SK-N-DZ (cell line): ENCODE measurements at places on chromosomes 5 and 9.

- no peak for DNase-seq
These were observed 37.7 kb upstream of the LPCAT1 start for GRCh38 chr5:1561402-1561929.

DNA sequence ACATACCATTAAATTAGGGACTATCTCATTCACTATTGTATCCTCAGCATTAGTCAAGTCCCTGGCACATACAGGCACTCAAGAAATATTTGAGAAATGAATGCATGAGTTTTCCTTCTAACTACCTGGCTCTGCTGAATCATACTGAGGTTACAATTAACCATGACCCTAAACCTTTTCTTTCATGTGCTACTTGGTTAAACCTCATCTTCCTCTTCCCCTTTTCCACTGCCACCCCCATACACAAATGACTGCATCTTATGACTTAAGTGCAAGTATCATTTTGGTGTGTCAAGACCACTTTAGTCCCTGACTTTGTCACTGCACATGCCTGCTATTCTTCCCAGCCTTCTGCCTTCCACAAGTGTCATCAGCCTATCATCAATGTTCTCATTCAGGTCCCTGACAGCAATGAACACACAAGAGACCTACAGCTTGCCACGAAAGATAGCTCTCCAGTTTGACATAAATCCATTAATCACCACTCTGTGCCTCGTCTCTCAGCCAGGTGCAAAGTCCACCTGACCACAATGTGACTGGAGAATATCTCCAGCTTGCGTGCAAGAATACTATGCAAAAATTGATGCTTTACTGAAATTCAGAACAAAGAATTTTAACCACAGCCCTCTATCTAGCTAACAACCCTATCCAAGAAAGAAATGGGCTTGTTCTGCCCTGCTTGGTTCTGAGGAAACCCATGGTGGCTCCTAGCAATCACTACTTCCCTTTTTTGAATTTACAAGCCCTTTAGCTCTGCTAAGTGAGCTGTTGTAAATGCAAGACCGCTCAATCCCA is 74.5 kb downstream of the MAPKAP1 start:
- DNase-seq, result peak; percentile 59

DNA sequence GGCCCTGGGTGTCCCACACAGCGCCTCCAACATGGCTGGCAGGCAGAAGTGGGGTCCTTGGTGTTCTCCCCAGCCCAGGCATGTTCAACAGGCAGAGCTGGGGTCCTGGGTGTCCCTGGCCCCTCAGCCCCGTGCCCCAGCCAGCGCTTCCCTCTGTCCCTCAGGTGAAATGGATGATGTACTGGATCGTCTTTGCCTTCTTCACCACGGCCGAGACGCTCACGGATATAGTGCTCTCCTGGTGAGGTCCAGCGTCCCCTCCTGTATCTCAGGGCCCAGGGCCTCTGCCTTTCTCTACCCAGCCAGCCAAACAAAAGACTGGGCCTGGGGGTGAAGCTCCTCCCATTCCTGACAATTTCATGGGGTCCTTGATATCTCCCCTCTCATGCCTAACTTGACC is 2.4 kb downstream of the REEP2 start:
- no peak for DNase-seq

- no peak for DNase-seq
These were observed 801.9 kb upstream of the ACO1 start for GRCh38 chr9:31582561-31582960.

DNA sequence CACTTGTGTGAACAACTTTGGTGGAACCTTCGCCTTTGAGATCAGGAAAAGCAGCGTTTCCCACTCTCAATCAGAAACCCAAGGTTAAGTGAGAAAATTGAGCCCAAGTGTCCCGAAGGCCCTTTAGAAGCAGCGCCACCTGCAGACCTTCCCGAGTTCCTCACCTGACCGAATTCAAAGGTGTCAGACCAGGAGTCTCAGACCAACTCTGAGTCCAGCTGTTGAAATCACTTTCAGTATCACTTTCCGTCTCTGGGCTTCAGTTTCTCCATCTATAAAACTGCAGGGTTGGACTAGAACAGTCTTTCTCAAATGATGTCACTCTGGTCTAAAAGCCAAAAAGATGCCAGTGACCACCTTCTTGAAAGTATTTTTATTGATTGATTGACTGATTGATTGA is 31.7 kb upstream of the GRHPR start:
- no peak for DNase-seq

GRCh38 chr5:141623186-141623585 is 4.4 kb upstream of the DIAPH1 start:
- no peak for DNase-seq

GRCh38 chr5:115202952-115203351 is 33.2 kb upstream of the TRIM36 start:
- DNase-seq, result no peak

DNA sequence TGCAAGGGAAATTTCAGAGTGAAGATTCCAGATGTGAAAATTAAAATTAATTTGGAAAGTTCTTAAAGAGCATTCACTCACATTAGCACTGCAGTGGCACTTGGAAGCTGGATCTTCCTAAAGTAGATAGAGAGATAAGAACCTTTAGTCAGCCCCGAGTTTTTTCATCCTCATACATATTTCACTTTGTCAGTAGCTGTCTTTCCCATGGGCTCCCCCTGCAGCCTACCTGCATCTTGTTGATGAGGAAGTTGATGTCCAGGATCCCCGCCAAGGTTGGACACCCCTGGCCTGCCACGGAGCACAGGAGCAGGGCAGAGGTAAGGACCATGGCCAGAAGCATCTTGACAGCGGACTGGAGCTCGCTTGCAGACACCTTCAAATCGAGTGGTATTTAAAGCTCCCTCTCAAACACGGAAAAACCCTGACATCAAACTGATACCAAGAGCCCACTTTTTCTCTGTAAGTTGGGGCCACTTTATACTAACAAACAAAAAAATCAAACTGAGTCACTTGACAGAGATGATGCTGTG is at the start of gene IL9:
Gene IL9, minus strand, starts transcription at position 368 of the 533 bp plus-strand sequence. Its CDS starts 25 bp downstream, at position 343.
- DNase-seq, result no peak

DNA sequence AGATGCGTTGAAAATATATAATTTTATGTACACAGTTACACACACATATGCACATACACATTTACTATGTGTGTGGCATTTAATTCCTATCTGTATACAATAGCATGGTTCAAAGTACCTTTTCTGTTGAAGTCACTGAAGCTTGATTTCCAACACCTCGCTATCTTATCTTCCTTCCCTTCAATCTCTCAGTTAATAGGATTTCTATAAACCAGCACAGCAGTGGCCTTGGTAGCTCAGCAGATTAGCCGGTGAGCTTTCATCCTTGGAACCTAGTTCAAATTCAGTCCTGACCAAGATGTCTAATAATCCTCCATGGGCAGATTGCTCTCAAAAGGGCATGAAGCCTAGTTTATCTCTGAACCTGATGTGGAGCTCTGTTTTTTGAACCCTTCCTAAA is 2389.5 kb downstream of the MAT2B start:
- no peak for DNase-seq

- DNase-seq, result no peak
These were observed 303.9 kb upstream of the EDIL3 start for GRCh38 chr5:84688566-84688965.

DNA sequence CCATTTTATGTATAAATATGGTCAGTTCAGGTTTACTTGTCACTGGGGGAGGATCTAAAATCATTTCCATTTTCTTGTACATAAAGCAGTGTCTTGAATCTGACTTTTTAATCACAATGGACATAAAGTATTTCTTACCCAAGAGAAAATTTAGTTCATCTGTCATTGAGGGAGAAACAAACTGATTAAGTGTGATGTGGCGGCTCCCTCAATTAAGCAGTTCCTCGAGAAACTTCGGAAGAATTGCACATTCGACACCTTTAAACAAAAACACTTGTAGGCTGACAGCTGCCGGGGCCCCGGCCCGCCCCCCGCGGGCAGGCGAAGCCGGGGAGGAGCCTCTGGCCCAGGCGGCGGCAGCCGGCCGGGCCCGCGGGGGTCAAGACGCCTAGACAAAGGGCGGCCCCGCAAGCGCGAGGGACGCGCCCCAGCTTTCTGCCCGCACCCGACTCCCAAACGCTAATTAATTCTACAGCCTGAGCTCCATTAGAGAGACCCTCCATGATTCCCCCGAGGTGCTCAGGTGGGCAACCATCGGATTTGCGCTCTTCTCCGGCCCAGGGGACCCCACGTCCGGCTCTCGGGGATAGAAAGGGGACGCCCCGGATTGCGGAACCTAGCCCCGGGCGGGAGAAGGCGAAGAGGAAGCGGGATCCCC is 750 bp downstream of the TRIM36 start:
- peak; percentile 37 for DNase-seq

- DNase-seq, result peak; percentile 61
These were observed 21.5 kb downstream of the PLPP7 start for GRCh38 chr9:131310833-131311554.

- DNase-seq, result no peak
These were observed at the start of gene GABBR2 for GRCh38 chr9:98708933-98709911. Gene GABBR2 (minus strand): TSS chr9:98708935. CDS start chr9:98708737, 198 bp downstream.

DNA sequence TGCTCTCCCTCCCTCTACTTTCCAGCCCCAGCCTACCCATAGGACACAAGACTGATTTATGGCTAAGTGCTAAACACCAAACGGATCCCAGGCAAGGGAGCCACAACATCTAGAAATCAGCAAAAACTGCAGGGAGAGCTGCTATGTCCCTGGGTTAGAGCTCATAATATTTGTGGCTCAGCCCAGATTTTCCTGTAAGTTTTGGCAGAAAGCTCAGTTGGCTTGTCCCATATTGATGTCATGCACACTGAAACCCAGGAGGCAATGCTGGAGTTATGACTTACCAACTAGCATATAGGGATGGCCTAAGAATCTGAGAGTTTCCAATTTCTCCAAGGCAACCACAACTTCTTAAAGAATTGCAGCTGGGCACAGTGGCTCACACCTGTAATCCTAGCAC is 44.7 kb upstream of the MYOT start:
- no peak for DNase-seq

GRCh38 chr9:73093016-73093739 is 58.5 kb upstream of the ANXA1 start:
- no peak for DNase-seq

DNA sequence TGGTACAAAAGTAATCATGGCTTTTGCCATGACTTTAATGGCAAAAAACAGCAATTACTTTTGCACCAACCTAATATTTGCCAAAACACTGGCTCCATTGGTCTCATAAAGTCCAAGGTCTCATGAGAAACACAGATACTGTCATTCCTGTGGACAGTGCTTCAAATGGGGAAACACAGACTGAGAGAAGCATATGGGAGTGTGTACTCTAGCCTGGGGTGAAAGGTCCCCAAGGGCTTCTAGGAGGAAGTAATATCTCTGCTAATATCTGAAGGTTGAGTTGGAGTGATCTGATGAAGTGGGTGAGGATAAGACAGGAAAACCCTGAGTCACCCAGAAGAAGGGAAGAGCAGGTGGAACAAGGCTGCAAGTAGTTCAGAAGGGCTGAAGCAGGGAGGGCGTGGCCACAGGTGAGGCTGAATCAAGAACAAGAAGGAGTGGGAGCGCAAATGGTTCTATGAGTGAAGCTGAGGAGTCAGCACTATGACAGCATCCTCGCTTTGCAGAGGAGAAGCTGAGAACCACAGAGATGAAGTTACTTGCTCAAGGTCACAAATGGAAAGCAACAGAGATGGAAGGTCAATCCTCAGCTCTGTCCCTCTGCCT is 164.1 kb downstream of the ASTN2 start:
- DNase-seq, result no peak

DNA sequence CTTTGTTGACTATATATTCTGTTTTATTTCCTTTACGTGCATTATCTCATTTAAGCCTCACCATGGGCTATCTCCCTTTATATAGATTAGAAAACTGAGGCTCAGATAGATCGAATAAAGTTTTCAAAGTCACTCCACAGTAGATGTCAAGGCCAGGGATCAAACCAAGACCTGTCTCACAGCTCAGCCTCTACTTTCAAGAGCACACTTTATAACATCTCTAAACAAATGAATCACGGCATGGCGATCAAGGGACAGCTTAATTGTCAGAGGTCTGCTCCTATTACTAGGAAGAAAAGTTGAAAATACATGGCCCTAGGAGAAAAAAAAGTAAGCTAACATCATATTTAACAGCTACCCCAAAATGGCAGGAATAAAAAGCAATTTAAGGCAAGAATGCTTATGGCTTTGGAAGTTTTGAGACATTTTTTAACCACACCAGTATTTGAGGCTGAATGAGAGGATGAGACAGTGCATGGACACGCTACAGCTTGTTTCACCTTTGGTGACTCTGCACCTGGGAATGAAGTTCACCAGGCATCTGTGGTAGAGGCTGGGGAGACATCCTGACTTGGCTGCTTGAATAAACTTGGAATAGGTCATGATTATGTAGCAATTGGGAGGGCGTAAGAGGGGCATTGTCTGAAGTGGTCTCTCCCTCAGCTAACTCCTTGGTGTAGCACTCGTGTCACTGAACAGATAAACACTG is 486.8 kb upstream of the WWC1 start:
- DNase-seq, result no peak

GRCh38 chr5:135604056-135604455 is 25.3 kb upstream of the CXCL14 start:
- DNase-seq, result no peak

DNA sequence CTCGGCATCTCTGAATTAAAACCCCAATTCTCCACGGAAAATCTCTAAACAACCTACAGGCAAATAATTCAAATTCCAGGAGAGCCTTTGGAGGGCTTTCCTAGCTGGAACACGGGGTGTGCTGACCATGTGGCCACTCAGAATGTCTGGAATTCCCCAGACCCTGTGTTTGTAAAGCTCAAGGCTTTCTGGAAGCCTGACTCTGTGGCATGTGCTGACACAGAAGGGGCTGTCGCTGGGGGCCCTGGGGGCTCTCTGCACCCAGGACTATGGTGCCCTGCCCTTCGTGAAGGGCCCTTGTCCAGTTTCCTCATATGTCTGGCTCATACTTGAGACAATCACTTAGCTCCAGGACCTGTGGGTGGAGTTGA is 29.0 kb upstream of the BOD1 start:
- no peak for DNase-seq

DNA sequence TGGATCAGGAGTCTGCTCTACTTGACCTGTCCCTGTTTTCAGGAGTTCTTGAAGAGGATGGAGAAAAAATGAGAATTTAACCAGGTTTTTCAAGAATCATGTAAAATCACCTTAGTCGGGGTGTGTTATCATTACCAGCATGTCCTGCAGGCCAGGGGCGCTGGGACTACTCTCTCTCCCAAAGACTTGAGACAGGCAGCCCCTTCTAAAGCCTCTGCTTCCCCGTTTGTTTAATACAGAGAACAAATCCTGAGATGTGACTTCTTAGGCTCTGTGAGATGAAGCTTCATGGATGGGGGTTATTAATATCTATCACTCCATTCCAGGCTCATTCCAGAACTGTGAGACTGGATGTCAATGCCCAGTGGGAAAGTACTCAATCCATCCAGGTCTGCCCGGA is 3.0 kb downstream of the PAX5 start:
- DNase-seq, result no peak

GRCh38 chr9:15086778-15087324 is 176.6 kb upstream of the FREM1 start:
- DNase-seq, result no peak

DNA sequence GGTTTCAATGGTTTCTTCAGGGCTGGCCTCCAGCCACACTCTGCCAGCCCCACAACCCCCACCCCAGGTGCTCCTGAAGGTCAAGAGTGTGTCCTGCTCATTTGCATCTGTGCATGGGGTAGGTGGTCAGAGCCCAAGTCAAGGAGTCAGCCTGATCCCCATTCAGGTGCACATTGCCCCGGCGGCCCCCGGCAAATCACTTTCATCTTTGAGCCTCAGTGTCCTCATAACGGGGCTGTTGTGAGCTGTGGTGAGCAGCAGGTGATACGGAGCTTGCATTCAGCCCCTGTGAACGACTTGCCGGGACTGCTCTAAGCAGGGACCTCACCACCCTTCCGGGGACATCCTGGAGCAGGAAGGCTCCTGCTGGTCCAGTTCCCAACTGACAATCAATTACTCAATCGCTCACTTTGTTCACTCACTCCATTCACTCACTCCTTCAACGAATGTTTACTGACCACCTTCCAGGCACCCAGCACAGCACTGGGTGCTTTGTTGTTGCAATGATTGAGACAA is 93.2 kb upstream of the CPEB4 start:
- no peak for DNase-seq
